ENCODE measurements at places on chromosomes 7 and 10.

GRCh38 chr7:49803812-49804211 is 30.4 kb downstream of the VWC2 start:
- DNase-seq, result no peak

- no peak for DNase-seq
These were observed 852 bp downstream of the FOXI2 start for GRCh38 chr10:127737563-127738511.

- DNase-seq, result no peak
These were observed 223.8 kb upstream of the CCDC6 start for GRCh38 chr10:60130130-60130579.

GRCh38 chr7:82704121-82704520 is 260.5 kb upstream of the CACNA2D1 start:
- no peak for DNase-seq

- peak; percentile 20 for DNase-seq
These were observed 213.3 kb upstream of the PHYHIPL start for GRCh38 chr10:58963101-58963534.

DNA sequence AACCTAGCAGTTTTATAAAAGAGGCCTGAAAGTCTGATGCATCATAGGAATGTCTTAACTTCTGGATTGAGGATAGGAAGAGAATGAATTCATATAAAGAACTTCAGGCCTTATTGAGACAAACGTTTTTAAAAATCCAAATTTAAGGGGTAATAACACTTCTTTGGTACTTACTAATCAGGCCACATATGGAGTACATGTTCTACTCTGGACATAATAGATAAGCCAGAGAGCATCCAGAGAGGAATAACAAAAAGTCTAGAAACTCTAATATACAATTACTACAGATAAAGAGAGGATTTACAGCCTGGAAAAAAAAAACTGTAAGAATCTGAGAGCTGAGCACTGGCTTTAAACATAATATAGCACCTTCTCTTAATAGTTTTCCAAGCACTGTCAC is 2.9 kb downstream of the MTPAP start:
- no peak for DNase-seq

- DNase-seq, result no peak
These were observed 53.3 kb upstream of the FAM180A start for GRCh38 chr7:135801877-135802276.

GRCh38 chr10:63801166-63801565 is 280.0 kb downstream of the REEP3 start:
- no peak for DNase-seq

DNA sequence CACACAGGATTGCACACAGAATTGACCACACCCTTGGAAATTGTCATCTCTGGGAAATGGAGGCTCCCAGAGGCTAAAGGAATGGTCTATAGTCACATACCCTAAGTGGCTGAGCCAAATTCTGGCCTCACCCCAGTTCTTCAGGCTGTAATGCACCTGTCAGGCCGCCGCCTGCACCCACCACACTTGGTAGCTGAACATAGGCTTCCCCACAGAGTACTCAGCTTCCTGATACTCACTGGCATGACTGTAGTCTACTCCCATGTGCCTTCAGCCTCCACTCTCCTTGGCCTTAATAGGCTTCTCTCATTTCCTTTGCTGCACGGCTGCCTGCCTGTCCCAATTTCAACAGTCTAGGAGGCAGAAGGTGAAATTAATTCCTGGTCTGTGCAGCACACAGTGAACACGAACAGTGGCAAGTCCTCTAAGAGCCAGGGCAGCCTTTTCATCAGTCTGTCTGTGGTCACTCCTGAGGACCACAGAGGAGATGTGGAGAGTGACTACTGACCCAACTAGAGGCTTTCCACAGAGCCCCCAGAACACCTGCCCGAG is 42.5 kb downstream of the NUDCD3 start:
- no peak for DNase-seq

DNA sequence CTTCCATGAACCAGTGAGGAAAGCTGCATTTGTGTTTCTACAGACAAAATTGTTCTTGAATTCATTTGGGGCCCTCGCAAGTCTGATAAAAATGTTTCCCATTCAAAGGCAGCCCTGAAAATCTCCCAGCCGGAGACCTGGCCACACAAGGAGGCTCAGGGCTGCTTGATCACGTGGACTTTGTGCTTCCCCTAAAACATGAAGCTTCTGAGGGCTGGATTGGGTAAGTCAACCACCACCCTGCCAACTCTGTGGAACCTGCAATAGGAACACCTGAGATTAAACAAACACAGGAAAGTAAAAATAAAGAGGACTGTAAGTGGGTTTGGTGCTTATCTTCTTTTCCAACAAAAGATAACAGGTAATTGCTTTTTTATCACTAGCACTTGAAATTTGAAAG is 133.8 kb downstream of the C10orf90 start:
- DNase-seq, result no peak

DNA sequence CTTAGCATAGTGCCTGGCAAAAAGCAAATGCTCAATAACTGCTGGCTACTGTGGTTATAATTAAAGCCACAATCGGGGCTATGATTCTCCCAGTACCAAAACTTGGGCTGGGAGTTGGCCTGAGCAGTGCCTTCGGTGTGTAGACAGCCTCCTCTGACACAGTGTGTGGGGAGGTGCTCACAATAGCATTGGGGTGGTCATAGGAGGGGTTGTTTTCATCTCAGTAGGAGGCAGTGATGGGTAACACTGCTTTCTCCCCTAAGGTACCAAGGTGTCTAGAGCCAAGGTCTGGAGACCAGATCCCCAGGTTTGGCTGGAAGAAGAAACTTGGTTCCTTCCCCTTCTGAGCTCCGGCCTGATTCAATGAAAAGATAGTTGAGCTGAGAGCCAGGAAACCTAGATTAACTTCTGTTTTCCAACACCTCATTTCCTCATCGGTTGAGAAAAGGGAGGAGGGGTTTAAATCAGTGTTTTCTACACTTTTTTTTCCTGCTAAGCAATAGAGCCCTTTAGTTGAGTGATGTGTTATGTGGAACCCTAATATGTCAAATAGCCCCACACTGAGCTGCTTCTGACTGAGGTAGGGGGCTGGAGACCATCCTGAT is 68.2 kb downstream of the LRMDA start:
- DNase-seq, result no peak

DNA sequence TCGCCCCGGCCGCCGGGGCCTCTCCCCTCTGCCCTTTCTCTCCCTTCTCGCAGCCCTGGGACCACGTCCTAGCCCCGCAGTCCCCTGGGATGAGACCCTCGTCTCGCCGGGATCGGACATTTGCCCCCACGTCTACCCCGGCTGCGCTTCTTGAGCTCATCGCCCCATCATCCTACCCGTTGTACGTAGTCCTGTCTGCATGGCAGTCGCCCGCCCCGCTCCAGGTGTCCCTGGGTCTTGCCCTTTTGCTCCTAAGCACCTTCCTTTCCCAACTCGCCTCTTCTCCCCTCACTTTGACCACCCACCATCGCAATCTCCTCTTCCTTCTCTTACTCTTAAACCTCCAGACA is 582 bp downstream of the TPST1 start:
- no peak for DNase-seq

DNA sequence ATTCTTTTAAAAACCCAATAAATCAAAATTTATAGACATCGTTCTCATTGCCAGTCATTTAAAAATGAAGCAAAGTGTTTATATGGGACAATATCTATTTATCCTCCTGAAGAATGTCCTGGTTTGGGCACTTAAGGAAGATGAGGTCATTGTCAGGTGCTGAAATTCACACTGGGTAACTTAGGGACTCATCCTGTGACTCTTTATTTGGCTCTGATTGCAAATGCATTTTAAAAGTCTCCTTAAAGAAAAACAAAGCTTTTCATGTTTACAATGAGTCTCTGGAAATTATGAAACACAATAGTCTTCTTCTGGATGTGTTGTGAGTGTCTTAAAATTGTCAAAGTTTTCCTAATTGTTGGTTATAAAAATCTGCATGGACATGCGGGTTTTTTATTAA is 69.5 kb upstream of the GPR158 start:
- no peak for DNase-seq

DNA sequence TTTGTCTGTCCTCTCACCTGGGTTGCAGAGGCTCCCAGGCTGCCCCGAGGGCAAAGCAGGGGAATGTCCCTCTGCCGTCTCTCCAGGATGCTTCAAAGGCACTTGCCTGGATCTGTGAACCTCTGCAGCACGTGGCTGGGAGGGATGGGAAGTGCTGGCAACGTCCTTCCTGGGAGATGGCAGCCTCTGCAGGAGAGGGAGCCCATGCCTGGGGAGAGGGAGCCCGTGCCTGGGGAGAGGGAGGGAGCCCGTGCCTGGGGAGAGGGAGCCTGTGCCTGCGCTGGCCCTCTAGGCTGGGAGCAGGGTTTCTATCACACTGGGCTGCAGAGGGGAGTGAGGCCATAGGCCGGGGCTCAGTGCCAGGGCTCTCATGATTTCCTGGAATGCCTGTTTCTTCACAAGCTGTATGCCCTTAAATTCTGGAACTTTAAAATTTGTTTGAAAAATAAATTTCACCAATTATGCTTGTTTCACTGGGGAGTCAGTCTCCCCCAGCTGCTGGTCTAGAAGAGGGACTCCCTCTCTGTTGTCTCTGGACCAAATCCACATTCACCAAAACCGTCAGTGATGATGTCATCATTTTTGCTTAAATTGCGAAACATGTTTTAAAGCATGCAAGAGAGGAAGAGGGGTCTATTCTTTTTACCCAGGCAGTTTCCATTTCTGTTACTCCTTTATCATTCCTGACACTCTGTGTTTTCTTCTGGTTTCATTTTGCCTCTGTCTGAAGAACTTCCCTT is 135.7 kb downstream of the DNAJB6 start:
- no peak for DNase-seq

GRCh38 chr10:79181227-79181626 is 112.5 kb downstream of the ZMIZ1 start:
- no peak for DNase-seq

- DNase-seq, result no peak
These were observed 1.2 kb downstream of the PTEN start for GRCh38 chr10:87864496-87865059.

DNA sequence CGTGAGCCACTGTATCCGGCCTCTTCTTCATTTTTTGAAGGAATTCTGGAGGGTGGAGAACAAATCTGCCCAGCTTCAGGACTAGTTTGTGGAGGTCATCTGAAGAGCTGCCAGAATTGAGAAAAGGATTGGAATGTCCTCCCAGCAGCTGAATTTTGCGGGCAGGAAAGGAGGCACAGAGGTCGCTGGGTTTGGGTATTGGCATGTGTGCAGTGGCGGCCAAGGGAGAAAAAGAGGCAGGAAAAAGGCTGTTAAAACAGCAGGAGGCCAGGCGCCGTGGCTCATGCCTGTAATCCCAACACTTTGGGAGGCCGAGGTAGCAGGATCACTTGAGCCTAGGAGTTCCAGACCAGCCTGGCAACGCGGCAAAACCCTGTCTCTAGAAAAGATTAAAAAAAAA is 80.4 kb downstream of the HIP1 start:
- no peak for DNase-seq

DNA sequence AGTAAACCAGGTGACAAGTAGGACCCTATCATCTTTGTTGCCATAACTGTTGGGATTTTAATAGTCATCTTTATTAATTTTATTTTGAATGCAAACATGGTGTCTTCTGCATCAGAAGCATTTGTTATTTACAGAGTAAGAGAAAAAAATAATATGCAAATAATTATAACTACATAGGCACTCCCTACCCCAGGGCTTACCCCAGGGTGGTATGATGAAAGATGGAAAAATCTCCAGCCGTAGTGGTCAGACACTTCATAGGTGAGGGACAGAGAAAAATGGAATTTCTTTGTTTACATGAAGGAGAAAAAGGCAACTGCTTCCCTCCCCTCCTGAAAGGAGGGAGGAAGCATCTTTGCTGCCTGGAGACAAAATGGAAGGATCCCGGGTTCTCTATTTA is 29.7 kb downstream of the STOX1 start:
- no peak for DNase-seq

GRCh38 chr7:139297795-139298194 is 43.3 kb upstream of the FMC1 start:
- no peak for DNase-seq

DNA sequence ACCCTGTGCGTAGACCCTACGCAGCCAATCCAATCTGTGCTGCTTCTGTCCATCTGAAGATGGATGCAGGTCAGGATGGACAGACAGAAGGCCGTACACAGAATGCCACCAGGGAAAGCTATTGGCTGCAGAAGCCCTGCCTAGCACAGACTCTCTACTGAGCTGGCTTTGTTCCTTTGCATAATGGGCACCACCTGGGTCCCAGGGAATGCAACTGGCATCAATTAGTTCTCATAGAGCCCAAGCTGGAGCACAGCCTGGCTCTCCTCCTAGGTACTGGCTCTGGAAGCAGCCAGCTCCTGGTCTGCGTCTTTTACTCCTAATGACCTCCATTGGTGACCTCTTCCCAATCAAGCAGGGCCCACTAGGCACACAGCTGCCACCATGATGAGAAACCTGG is 26.8 kb upstream of the CACUL1 start:
- no peak for DNase-seq

GRCh38 chr7:37394158-37394557 is 54.5 kb downstream of the ELMO1 start:
- no peak for DNase-seq

GRCh38 chr7:106534271-106534846 is 126.6 kb downstream of the CCDC71L start:
- no peak for DNase-seq

DNA sequence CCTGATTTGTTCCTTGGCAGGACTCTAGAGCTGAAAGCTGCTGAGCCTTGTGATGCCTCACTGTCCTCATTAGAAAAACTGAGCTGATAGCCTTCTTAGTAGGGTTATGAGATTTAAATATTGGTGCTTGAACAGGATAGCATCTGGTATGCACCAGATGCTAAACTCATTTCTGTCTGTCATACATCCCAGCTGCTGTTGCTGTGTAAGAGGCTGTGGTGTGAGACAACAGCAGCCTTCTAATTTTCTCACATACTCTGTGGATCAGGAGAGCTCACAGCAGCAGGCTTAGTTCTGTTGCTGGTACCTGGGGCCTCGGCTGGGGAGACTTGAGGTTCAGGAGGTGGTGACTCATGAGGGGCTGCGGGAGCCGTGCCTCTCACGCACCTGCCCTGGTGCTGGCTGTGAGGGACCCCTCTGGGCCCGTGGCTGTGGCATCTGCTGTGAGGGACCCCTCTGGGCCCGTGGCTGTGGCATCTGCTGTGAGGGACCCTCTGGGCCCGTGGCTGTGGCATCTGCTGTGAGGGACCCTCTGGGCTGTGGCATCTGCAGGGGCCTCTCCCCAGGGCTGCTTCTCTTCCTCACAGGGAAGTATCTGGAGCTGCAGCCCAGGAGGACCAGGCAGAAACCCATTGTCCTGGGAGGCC is 12.5 kb downstream of the DYNC2I1 start:
- DNase-seq, result no peak

GRCh38 chr7:131556053-131556908 is at the start of gene PODXL:
TSS of gene PODXL (minus strand) at chr7:131556628. CDS start at chr7:131556359, 269 bp downstream.
- peak; percentile 59 for DNase-seq

DNA sequence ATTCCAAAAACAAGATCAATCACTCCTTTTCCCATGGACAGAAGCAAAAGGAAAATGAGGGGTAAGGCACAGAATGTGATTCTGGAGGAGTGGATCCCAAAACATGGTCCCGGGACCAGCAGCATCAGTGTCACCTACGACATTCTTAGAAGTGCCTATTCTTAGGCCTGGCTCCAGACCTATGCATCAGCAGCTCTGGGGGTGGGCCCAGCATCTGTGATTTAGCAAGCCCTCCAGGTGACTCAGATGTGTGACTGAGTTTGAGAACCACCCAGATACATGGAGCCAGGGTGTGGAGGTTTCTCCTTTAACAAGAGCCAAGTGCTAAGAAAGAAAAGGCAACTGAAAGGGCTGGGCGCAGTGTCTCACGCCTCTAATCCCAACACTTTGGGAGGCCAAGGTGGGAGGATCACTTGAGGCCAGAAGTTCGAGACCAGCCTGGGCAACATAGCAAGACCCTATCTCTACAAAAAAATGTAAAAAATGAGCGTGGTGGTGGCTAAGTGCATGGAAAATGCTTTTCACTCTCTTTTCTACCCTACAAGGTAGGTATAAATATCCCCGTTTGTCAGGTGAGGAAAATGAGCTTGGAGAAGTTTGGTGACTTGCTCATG is 17.1 kb upstream of the ARPC1A start:
- DNase-seq, result no peak
